Activated CD8-positive, alpha-beta memory T cell treated with anti-CD3 and anti-CD28 coated beads for 4 hours (primary cell): ENCODE measurements at places on chromosomes 7 and 10.

- no peak for DNase-seq
Observed at GRCh38 chr10:132985546-132985900, 43.2 kb upstream of the CFAP46 start.

DNA sequence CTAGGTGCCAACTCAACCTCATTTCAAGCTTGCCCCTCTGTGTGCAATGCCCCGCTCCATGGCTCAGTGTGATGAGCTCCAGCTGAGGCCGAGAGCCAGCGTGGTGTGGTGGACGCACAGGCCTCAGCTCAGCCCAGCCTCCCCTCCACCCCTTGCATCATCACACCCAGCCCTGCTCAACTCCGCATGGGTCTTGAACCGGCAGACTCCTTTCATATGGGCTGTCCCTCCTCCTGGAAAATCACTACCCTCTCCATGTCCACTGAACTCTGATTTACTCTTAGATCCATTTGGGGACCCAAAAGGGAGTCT, 16.6 kb upstream of the SLC18A3 start:
- no peak for DNase-seq

GRCh38 chr7:140671966-140672365, 779 bp upstream of the ADCK2 start:
- DNase-seq = no peak

- no peak for DNase-seq
Observed at GRCh38 chr7:29100924-29101323, 45.4 kb downstream of the CPVL start.

DNA sequence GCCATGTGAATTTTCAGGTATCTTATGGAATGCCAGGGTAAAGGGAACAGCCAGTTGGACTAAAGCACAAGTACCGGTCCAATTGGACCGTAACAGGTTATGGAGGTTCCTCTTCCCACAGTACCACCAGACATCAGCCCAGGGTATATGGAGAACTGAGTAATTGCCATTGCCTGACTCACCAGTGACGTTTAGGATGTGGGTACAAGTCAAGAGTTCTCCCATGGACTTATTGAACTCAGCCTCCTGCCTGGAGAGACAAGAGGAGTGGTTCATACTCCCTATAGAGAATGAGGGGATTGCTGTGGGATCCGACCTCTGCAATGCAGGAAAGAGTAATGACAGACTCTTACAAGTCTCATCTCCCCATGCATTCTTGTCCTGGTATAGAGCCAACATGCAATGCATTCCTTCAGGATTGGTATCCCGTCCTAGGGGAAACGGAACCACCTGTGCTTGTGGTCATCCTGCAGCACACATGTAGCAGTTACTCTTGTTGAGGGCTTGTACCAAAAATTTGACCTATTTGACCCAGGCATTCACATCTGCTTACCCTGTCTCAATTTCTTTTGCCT, 30.7 kb upstream of the ELOVL3 start:
- no peak for DNase-seq

DNA sequence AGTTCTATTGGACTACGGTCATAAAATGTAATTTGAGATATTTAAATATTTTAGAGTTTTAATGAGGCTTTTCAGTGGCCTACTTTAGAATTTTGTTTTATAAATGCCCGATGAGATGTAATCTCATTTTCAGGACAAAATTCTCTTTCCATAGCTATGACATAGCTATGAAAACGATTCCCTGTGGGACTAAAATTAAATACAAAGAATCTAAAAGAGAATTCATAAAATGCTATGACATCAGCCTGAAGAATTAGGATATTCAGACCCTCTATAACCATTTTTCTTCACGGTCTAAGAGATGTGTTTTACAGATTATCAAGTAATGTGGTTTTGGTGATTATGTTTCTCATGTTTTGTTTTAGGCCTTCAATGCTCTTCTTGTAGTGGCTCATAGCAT, 48.2 kb upstream of the ODAD2 start:
- no peak for DNase-seq

- DNase-seq = no peak
Observed at GRCh38 chr7:47647918-47648250, 66.0 kb upstream of the TNS3 start.

- no peak for DNase-seq
Observed at GRCh38 chr10:17805330-17805729, 3.8 kb upstream of the MRC1 start.

DNA sequence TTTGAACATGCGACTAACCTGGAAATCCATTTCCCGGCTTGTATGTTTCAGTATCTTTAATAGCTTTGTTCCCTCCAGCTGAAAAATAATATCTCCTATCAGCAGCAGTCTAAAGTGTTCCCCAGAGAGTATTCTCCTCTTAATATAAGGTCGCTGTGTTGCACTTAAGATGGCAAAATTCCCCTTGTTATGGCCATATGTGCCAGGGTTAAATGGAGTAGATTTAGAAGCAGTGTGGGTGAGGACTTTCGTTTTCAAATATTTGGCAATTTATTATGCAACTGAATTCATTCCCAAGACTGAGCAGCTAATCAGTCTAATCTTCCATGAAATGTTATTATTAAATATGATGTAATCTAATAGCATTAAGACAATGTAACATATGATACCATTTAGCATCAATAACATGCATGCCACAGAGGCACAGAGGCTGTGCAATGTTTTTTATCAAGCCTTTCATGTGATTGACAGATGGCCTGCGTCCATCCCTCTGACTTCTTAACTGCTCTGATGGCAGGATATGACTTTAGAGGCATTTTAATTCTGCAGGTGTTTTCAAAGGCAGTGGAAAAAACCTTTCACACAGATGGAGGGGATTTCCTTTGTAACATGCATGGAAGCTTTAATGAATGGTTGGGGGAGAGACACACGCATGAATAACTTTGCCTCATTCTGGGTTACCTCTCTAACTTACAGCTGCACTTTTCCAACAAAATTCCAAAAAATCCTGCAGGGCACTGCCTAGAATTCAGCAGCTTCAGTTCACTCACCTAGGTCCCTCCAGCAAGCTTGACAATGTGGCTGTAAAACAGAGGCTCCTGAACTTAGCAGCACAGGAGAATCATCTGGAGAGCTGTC, 55.1 kb upstream of the ZPBP start:
- DNase-seq = no peak

DNA sequence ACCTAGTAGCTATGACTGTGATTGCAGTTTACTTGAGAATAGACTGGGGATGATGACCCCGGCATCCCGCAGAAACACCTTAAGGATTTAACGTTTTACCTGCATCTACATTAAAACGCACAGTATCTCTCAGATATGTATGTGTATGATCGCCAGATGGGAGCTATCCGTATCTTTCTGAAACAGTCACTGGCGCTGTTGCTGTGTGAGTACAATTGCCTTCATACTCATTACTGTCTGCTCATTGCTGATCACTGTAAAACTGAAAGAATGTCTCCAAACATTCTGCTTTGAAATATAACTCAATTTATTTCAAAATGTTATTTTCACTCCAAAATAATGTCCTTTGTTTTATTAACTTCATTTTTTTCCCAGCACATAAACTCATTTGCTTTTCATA, 388.9 kb upstream of the AKR1E2 start:
- no peak for DNase-seq

GRCh38 chr10:52879091-52879807, 106.7 kb upstream of the MBL2 start:
- DNase-seq = no peak

DNA sequence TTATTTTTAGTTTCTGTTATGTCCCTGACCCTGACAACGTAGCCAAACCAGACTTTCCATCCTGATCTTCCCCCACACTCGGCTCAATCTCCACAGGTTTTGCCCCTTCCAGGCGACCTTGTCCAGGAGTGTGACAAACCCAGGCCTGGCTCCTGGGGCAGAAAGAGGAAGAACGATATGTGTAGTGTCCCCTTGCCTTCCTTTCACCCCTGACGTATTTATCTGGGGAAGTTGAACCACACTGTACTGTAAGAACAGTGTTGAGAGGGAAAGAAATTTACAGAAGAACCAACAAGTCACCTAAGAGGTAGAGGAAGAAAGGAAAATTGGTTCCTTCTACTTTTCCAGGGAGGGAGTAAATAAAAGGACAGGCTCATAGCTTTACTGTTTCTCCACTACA, 158.0 kb downstream of the VTI1A start:
- DNase-seq = no peak

DNA sequence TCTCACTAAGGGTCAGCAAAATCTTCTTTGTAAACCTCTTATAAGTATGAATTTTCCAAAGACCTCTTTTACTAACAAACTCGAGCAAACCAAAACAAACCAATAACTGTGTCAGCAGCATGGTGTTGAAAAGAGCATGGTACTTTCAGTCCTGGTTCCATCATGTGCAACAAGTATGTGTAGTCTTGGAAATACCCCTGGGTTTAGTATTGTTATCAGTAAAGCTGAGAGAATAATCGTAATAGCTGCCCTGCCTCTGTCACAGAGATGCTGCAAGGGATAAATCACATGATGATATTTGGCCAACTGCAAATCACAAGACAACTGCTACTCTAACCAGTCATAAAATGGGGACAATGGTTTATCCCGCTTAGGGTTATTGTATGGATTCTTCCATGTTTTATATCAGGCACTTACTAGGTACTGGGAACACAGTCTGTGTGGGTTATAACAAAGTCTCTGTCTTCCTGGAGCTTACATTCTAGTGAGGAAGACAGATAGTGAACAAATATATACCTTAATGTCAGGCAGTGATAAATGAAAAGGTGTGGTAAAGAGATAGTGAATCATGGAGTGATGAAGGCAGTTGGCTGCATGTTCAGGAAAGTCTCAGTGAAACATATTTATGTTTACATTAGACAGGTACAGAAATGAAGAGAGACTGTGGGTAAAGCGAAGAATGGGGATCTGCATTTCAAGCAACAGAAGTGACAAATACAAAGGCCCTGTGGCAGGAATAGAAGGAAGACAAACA, 60.5 kb upstream of the C10orf90 start:
- no peak for DNase-seq

DNA sequence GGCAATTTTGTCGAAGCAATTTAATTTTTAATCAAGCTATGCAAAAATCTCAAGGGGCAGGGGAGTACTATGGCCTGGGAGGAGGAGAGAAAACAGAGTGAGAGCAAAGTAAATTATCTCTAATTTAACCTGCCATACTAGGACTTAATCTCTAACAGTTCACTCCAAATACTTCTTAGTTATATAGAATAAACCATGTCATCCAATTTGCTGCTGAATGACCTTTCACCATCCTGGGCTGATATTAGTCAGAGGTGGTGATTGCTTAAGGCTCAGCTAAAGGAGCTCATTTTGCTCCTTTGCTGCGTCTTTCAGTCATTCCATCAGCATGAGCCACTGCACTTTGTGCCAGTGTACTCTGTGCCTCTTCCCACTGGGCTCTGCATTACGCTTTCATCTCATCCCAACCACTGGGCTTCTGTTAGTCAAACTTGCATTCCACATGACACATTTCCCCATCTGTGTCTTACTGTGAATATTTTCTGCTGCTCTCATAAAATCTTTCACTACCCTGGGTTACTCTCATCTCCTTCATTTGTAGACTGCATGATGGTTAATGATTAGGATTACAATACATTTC, 84.3 kb downstream of the CD36 start:
- DNase-seq = no peak

- DNase-seq = no peak
Observed at GRCh38 chr10:20858292-20859124, 38.6 kb downstream of the NEBL start.

DNA sequence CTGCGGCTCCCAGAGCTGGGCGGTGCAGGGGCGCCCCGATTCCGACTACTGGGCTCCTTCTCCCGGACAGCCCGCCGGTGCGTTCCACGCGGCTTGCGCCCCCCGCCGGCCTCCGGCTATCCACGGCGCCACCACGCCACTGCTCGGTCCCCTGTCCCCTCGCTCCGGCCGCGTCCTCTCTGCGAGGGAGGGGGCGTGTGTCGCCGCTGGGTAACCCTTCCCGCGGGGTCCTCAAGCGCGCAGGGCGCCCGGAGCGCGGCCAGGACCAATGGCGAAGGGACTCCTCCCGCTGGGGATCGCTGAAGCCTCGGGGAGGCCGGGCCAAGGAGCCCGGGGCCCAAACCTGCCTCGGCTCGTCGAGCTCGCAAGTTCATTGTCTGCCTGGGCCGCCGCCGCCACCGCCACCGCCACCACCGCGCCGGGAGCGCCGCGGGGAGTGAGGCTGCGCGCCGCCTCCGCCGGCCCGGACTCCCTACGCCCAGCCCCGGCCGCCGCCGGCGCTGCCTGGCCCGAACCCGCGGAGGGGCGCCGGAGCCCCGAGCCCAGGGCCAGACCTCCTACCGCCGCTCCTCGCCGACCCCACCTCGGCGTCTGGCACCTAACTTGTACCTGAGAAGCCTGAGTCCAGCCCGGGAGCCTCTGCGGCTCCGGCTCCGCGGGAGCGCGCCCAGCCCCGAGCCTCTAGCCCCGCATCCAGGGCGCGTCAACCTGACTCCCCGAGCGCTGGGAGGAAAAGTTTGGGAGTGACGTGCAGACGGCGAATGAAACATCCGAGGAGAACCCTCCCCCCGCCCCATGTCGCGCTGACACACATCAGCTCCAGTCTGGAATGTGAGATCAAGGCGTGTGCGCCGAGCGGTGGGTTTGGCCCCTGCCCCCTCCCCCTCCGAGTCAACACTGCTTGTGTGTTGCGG, at the start of gene CHST15:
TSS of gene CHST15 (minus strand) at position 739 of the 914 bp plus-strand sequence. CDS start 47,386 bp downstream, outside the sequence.
- DNase-seq = no peak

DNA sequence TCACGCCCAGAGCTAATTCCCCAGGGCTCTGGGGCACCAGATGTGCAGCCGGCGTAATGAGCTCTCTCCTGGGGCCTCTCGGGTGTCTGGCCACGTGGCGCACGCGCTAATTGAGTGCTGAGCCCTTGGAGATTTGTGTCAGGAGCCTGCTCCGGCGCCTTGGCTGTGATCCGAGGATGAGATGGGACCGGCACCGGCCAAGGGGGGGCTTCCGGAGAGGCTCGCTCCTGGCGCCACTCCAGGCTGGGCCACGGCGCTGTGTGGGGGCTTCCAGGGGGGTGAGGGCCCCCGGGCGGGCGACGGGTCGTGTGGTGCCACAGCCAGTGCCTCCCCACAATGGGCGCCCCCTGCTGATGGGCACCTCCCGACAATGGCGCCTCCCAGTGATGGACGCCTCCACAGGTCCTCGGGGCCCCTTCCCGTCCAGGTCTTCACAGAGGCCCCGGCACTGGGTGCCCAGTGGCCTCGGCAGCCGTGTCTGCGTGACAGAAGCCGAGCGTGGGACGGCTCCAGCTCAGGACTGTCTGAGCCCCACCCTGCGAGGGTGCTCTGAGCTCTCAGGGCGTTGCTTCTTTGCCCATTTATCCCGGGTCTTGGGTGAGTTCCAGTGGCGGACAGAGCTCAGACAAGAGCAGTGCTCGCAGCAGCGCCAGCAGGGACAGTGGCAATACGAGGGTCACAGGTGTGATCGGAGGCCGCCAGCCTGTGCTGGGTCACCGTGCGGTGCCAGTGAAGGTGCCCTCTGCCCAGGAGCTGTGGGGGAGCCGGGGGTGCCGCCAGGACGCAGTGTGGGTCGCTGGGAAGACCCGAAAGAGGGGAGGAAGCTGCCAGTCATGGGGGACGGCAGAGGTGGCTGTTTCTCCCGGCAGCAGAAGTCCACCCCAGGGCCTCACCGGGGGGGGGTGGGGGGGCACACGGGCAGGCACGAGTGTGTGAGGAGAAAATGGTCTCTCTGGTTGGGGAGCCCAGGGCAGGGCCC, 8.2 kb upstream of the NKX6-2 start:
- no peak for DNase-seq

GRCh38 chr10:113945075-113945686, 90.7 kb downstream of the NHLRC2 start:
- DNase-seq = no peak
